ENCODE measurements at places on chromosomes 3 and 15.

DNA sequence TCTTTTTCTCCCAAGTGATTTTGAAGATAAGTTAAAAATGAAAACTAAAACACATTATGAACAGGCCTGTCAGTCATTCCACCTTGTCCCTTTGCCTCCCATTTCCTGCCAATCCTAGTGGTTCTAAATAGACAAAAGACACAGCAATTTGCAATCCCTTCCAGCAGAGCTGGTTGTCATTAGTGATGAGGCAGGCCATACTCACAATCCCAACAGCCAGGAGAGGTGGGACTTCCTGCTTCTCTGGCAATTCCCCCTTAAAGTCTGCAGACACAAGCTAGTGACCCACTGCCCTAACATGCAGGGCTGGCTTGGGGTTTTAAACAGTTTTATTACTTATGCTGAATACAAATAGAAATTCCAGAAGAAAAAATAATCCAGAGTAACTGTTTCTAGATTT is 38.4 kb upstream of the RBP1 start:
- no peak for DNase-seq

- no peak for DNase-seq
Measured at GRCh38 chr3:152258448-152259393, 10.0 kb upstream of the MBNL1 start.

DNA sequence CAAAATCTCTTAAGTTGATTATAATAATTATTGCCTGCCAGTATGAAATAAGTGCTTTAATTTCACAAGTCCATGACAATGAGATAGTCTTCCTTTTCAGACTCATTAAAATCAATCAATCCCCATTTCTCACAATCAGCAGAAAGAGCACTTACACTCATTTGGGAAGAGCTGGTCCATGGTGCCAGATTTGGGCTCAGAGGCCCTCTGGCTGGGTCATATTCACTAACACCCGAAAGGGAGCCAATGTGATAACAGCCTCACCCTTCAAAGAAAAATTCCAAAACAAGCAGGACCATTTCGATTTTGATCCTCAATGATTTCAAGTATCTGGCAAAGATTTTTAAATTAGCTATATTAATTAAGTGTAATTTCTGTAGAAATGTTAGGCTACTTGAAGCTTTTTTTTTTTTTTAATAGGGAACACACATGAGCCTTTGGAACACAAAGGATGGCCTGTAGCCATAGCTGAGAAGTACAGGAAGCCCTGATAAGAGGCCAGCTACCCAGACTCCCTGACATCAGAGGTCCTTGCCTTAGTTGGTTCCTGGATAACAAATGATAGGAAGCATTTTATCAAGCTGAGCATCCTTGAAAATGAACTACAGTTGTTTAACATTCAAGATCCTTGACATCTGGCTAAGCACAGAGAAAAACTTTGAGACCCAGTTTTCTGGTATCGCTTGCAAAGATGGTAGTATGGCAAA is 17.1 kb downstream of the MCF2L2 start:
- DNase-seq: no peak

- no peak for DNase-seq
Measured at GRCh38 chr3:73766599-73767381, 142.0 kb upstream of the PDZRN3 start.

GRCh38 chr3:153753035-153753434 is 368.2 kb upstream of the ARHGEF26 start:
- no peak for DNase-seq

DNA sequence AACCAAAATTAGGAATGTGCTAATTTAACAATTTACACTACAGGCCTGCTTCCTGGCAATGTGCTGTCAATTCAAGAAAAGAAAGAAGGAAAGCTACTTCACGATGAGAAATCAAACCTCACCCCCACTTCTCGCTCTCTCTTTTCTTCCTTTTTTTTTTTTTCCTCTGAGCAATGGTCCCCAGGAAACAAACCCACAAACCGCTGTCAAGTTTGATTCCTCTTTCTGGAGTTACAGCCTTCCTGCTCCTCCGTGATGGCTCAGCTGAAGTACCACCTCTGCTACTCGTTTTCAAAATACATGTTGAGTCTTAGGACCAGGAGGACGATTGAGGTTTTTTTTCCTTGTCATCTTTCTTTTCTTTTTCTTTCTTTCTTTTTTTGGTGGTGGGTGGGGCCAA is 3.4 kb upstream of the TRIM71 start:
- no peak for DNase-seq

GRCh38 chr3:150225986-150226385 is 182.1 kb upstream of the TSC22D2 start:
- DNase-seq: no peak

GRCh38 chr3:10116138-10116460 is 624 bp downstream of the BRK1 start:
- DNase-seq: no peak

DNA sequence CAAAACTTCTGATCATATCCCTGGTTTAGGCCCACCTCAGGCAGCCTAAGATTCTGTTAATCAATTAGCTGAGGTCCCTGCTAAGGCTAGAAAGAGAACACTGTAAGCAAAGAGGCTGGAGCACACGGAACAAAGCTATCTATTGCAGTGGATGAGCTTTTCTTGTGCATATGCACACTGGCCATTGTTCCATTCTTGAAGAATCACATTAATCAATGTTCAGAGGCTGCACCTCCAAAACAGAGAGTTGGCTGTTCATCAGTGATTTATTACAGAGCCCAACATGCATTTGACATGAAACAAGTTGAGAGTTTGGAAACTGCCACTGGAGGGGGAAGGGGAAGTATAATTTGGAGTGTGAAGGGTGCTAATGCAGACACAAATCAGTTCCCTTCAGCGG is 873.0 kb downstream of the ROBO1 start:
- no peak for DNase-seq

GRCh38 chr3:86743233-86743632 is 247.7 kb downstream of the VGLL3 start:
- no peak for DNase-seq

DNA sequence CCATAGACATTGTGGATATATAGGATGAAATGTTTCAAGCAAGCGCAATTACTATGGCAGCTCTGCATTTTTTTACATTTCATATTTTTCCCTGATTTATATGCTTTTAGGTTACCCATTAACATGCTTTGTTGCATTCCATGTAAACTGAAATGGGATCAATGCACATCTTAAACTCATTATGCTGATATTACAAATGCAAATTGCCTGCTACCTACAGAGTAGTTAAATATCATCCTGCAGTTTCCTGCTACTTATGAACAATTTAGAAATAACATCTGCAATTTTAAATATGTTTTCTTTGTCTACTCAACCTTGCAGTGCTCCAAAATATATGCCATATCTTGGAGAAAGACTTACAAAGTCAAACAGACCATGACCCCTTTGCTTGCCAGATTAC is 526.9 kb upstream of the NECTIN3 start:
- no peak for DNase-seq

All from C1 segment of cervical spinal cord (tissue), 14 donors.